ENCODE measurements at places on chromosomes 1 and 21.

GRCh38 chr21:27225151-27225550 lies 258.3 kb upstream of the ADAMTS5 start:
- DNase-seq: no peak

DNA sequence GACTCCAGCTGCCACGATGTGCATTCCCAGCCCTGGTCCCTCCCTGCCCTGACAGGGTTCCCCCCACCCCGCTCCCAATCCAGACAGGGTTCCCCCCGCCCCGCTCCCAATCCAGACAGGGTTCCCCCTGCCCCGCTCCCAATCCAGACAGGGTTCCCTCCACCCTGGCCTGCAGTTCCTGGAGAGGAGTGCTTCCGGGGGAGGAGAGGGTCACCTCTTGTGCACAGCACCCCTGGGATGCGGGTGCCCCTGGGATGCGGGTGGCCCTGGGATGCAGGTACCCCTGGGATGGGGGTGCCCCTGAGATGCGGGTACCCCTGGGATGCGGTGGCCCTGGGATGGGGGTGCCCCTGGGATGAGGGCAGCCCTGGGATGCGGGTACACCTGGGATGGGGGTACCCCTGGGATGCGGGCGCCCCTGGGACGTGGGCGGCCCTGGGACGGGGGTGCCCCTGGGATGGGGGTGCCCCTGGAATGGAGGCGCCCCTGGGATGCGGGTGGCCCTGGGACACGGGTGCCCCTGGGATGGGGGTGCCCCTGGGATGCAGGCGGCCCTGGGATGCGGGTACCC lies 36.7 kb upstream of the SLC19A1 start:
- DNase-seq: no peak

DNA sequence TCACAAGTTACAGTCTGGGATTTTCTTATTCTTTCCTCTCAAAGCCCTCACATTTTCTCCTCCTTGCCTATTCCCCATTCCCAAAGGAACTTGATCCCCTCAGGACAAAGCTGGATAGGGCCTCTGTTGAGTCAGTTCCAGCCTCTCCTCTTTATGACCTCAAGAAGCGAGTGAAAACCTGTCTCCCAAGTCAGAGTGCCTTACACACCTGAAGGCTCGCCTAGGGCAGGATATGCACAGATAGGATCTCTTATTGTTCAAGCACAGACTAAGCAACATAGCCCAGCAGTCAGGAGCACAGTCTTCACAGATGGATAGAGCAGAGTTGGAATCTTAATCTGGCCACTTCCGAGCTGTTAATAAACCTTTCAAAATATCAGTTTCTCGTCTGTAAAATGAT lies 60.8 kb upstream of the PRRC2C start:
- DNase-seq: no peak

DNA sequence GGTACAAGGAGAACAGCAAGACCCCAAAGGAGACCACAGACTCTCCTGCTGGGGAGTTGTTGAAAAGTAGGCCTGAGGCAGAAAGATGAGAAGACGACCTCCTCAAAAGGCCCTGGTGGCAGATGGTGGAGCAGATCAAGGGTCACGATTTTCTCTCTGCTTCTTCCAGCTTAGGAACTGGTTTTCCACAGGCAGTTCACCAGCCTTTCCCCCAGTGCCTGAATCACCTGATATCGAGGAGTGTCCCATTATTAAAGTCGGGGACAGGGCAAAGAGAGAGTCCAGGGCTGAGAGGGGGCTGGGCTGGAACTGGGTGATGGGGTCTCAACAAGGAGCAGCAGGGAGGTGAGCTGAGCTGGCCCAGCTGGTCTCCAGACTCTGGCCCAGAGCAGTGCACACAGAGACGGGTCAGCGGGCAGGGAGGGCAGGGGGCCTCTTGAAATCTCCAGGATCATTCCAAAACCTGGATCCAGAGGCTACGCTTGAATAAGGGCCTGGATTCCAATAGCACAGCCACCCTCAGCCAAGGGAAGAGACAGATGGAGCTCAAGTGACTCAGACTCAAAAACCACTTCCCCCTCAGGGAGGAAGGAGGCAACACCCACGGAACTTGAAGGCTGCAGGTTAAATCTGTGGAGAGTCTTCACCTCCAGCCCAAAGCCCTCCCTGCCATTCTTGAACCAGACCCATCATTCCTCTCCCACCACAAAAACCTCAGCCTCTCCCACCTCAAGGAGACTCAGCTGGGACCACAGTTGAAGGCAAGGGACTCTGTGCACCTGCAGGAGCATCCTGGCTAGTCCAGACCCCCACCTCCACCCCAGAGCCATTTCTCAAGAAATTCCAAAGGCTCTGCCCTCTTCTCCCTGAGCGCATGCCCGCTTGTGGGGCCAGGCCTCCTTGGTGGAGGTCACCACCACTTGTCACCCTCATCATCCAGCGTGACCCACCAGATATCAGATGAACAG lies at the start of gene S100A5:
Gene S100A5, minus strand, starts transcription at position 541 of the 968 bp plus-strand sequence. CDS start 743 bp downstream, outside the sequence.
- no peak for DNase-seq

GRCh38 chr1:110208916-110209645 lies 1.0 kb upstream of the KCNC4 start:
- DNase-seq: peak; percentile 3

GRCh38 chr21:18006691-18007090 lies 187.5 kb upstream of the C21orf91 start:
- no peak for DNase-seq

- no peak for DNase-seq
These were observed 323.1 kb downstream of the HHIPL2 start for GRCh38 chr1:222224636-222225315.

GRCh38 chr1:160204526-160205241 lies 500 bp upstream of the PEA15 start:
- DNase-seq: no peak

DNA sequence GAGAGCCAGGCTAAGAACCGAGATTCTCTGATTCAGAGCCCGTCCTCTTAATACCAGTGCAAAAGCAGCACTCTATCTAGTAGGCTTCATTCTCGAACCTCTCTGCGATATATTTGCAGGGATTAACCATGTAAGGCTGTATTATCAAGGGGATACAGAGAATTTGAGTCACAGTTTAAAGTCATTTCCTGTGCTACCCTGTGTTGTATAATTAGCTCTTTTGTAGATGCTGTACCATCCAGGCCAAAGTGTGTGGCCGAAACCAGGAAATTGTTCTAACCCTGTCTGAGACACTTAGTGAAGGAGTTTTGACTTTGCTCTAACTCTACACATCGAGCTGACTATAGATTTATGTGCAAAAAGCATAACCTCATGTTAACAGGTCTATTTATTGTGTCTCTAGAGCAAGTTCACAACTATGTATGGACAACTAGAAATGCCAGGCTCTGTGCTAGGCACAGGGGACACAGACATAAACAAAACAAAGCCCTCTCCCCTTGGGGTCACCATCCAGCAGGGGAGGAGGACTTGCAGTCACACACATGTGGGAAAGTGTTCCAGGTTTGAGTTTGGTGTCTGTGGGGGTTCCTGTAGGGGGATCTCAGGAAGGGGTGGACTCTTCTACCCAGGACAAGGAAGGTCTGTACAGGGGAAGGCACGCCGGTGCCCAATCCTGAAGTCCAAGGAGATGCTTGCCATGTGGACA lies 182.2 kb downstream of the DHRS3 start:
- DNase-seq: peak; percentile 96

- DNase-seq: no peak
These were observed 1.3 kb downstream of the USF1 start for GRCh38 chr1:161044535-161044907.

DNA sequence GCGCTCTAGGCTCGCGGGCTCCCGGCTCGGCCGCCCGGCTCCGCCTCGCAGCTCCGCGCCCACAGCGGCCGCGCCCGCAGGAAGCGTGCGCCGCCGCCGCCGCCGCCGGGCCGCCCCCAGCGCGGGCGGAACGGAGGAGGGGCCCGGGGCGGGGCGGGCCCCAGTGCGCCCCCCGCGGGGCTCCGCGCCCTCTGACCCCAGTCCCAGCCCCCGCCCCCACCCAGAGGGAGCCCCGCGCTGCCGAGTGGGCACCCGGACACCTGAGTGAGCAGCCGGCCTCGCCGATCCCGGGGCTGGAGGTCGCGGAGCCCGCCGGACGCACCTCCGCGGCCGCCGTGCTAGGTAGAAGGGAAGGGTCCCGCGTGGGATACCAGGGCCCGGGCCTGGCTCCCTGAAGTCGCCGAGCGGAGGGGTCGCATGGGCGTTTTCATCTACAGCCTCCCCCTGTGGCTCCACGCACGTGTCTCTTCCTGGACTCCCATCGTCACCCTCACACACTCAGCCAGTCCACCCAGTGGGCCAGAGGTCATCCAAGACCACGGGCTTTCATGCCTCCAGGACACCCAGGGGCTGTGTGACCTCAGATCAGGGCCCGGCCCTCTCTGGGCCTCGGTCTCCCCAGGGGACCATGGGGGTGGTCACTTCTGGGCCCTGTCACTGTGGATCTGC lies at the start of gene SDC3:
Gene SDC3, minus strand, starts transcription at position 63 of the 669 bp plus-strand sequence. CDS start 172 bp downstream, outside the sequence.
- no peak for DNase-seq

DNA sequence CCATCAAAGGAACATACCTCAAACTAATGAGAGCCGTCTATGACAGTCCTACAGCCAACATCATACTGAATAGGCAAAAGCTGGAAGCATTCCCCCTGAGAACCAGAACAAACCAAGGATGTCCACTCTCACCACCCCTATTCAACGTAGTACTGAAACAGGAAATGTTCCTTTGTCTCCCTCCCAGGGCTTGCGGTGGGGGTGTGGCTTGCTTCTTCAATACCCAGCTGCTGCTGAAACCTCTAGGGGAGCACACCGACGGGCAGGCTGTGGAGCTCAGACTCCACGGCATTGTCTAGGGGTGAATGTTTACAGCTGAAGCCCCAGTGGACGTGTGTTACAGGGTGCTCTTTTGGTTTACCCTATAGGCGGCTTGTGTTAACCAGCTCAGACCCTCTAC lies 30.5 kb upstream of the B3GALT2 start:
- DNase-seq: no peak

GRCh38 chr21:32653326-32653901 lies 41.2 kb upstream of the CFAP298 start:
- DNase-seq: peak; percentile 59

DNA sequence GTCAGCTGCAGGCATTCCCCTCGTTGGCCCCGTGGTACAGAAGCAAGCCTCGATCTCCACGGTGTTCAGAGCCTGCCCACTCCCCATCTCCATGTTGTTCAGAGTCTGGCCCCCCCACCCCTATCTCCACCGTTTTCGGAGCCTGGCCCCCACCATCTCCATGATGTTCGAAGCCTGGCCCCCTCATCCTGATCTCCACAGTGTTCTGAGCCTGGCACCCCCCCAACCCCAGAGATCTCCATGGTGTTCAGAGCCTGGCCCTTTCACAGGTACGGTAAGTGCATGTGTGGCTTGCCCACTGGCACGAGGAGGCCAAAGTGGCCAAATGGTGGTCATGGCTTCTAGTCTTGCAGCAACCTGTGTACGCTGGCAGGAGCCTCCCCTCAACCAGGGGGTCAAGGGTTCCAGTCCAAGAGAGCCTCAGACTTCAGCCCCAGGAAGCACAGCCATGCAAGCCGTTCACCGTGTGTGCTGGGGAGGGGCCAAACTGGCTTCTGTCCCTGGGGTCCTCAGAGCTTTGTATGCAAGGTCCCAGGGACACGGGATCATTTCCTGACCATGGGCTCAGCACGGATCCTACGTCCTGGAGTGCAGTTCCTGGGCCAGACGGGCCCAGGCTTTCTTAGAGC lies 13.3 kb upstream of the PCBP3 start:
- no peak for DNase-seq

GRCh38 chr1:220426989-220427388 lies 100.9 kb upstream of the MARK1 start:
- no peak for DNase-seq

- no peak for DNase-seq
These were observed 77.5 kb downstream of the MAST2 start for GRCh38 chr1:45880930-45881329.

GRCh38 chr1:203454986-203455471 lies 20.6 kb upstream of the PRELP start:
- DNase-seq: no peak

GRCh38 chr1:89929467-89930063 lies 65.3 kb upstream of the ZNF326 start:
- DNase-seq: no peak

DNA sequence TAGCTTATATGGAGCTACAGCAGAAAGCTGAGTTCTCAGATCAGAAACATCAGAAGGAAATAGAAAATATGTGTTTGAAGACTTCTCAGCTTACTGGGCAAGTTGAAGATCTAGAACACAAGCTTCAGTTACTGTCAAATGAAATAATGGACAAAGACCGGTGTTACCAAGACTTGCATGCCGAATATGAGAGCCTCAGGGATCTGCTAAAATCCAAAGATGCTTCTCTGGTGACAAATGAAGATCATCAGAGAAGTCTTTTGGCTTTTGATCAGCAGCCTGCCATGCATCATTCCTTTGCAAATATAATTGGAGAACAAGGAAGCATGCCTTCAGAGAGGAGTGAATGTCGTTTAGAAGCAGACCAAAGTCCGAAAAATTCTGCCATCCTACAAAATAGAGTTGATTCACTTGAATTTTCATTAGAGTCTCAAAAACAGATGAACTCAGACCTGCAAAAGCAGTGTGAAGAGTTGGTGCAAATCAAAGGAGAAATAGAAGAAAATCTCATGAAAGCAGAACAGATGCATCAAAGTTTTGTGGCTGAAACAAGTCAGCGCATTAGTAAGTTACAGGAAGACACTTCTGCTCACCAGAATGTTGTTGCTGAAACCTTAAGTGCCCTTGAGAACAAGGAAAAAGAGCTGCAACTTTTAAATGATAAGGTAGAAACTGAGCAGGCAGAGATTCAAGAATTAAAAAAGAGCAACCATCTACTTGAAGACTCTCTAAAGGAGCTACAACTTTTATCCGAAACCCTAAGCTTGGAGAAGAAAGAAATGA lies 37.6 kb downstream of the CENPF start:
- no peak for DNase-seq

GRCh38 chr1:198364471-198364870 lies 176.0 kb downstream of the ATP6V1G3 start:
- DNase-seq: no peak

DNA sequence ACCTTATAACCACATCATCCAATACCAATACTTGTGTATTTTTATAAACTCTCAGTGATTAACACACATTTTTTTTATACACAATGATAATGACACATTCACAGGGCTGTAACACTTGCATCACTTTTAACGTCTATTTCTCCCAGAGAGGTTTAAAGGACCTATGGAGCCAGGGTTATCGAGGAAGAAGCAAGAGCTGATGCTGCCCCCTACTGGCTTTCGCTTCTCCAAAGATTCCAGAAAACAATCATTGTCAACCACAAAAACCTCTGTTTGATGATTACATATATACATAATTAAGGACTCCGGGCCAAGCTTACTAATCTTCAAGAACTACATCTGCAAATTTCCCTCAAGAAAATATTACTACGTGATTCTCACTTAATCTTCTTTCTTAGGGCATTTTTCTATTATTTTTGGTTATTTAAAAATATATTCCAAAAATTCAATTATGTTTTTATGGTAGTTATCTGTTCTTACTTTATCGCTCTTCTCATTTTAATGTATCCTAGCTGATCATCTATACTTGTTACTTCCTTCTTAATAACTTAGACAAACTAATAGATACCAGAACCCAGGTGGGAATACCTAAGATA lies 214.5 kb downstream of the VAV3 start:
- peak; percentile 42 for DNase-seq

DNA sequence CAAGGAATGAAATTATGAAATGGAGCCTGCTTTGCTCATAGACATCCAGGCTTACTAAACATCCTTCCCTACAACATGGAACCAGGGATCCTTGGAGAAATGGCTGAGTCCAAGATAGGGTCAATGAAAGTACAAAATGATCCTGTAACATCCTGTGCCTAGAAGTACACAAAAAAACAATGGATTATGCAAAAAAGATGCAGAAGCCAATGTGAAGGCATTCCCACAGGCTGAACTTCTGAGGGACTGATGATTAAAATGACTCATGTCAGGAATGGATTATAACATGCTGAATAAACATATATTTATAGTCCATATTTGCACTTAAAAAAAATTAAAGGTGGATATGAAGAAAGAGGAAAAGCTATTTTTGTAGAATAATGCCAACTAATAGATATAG lies 10.4 kb upstream of the HOOK1 start:
- peak; percentile 16 for DNase-seq
